ENCODE measurements at places on chromosomes 13 and 19.

DNA sequence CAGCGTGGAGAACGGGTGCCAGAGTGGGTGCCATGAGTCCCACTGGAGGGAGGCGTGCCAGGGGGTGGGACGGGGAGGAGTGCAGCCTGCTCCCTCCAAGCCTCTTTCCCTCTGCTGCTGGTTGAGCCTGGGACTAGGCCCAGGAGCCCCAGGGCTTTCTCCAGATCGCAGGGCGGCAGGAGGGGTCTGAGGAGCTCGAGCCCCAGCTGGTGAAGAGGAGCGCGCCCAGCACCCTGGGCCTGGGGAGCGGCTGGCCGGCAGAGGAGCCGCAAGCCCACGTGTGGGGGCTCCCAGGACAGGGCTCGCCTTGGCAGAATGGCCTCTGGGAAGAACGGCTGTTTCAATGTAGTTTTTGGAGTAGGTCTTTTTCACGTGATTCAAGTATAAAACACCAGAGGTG, 12.2 kb upstream of the DCUN1D2 start:
- DNase-seq: no peak

- DNase-seq: no peak
Measured at GRCh38 chr13:55660851-55661250, 1479.9 kb upstream of the PRR20A start.

DNA sequence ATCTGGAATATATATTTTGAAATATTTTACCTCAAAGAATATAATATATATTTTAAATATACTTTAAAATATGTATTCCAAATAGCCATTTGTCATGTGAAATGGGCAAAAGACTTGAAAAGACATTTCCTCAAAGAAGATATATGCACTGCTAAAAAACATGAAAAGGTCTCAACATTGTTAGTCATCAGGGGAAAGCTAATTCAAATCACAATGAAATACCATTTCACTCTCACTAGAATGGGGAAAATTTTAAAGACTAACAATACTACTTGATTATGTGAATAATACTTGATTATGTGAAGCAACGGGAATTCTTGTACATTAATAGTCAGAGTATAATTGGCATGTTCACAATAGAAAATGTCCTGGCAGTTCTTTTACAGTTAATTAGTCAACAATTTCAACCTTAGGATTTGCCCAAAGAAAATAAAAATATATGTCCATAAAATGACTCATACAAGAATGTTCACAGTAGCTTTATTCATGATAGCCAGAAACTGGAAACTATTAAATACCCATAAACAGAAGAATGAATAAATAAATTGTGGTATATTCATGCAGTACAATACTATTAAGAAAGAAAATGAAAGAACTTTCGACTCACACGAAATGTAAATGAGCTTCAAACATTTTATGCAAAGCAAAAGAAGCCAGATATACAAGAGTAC, 6.8 kb upstream of the KBTBD6 start:
- no peak for DNase-seq

DNA sequence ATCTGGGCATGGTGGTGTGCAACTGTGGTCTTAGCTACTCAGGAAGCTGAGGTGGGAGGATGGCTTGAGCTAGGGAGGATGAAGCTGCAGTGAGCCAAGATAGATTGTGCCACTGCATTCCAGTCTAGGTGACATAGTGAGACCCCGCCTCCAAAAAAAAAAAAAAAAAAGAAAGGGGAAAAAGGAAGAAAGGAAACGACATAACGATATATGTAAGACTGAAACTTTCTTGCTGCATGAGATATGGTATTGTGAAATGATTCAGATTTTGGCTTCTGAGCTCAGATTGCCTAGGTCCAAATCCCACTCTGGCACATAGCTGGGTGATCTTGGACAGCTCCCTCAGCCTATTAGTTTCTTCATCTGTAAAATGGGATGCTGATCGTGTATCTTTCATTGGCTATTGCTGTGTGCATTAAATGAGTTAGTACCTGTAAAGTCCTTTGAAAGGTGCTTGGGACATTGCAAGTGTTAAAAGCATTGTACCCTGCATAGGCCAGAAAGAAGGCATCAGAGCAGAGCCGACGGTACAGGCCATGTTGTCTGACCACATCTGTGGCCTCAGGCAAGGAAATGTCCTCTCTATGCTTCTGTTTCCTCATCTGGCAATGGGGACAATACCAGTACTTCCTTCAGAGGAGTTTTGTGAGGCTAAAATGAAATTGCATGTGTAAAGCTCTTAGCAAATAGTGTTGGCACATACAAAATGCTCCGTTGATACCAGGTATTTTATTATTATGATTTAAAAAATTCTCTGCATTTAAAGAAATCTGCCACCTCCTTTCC, 32.6 kb upstream of the SLC46A3 start:
- no peak for DNase-seq

GRCh38 chr19:590396-590745, 690 bp downstream of the HCN2 start:
- no peak for DNase-seq

DNA sequence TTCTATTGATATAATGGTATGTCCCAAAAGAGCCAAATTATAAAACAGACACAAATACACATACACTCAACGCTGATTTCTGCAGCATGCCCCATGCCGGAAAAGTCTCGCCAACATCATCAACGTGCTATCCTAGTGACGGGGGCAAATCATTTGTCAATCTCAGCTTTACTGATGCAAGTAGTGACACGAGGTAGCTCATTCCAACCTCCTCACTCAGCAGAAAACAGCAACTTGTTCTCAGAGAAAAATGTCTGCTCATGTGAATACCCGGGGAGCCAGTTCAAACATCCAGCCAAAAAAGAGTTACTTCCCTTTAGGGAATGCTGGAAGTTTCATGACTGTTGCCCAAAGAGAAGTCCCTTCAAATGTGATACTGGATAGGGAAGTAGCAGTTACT, 46.3 kb downstream of the SOX21 start:
- no peak for DNase-seq

DNA sequence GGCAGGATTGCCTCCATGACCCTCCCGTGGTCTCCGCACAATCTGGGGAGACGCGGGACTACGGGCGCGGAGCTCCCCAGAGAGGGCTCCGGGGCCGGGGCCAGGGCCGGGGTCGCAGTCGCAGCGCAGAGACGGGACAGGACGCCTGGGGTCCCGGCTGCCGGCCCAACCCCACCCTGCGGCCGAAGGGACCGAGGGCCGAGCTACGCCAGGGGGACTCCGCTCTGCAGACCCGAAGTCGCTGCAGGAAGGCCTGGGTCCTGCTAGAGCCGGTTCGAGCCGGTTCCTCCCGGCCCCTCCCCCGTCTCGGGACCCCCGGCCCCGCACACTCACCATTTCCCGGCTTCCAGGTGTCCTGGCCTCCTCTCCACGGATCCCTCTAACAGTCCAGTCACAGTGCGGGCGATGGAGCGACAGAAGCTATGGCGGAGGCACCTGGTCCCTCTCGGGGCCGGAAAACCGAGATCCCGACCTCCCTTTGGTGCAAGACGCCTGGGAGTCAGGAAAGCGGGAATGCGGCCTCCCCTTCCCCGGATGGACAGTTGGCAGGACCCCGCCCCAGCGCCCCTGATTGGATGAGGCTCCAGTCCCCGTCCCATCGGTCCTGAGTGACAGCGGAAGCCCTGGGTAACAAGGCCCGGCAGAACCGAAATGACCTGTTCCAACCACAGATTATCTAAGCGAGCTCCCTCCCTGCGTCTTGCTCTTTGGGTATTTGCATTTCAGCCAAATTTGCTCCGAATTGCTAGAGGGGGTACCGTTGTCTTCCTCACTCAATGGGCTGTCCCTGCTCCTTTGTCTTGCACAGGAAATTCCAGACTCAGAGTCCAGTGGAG, at the start of gene ZNF625:
Gene ZNF625 (minus strand): TSS at position 512 of the 836 bp plus-strand sequence. CDS start 176 bp downstream, at position 336.
- no peak for DNase-seq

- peak; percentile 32 for DNase-seq
Measured at GRCh38 chr19:5828661-5829566, 10.6 kb downstream of the FUT6 start.

DNA sequence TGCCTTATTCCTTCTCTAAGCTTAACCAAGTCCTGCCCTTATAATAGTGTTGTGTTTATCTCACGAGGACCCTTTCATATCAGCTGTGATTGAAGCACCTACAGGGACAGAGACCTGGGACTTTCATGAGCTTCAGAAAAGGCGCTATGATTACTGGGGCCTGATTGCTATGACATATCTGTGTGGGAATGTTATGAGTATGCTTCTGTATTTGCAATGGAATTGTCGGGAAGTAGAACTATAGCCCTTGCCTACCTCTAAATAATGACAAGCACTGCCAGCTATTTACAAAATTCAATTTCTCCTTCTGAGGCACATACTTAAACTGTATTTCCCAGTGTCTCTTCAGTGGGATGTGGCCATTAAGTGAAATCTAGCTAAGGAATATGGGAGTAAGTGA, 191.5 kb downstream of the LHFPL6 start:
- DNase-seq: no peak

DNA sequence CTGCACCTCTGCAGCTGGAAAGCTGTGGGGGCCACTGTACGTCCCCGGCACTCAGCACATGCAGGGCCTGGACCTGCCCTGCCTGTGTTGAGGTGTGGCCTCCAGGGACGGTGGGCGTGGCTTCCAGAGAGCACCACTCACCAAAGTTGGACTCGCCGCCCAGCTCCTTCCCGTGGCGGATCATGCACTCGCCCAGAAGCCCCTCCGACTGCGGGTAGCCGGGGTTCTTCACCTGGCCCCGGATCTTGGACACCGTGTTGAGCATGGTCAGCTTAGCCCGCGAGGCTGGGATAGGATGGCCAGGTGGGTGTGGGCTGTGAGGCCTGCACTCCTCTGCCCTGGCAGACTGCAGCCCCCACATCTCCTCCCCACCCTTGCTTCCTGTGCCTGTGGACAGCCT, 22.0 kb downstream of the MPND start:
- no peak for DNase-seq

- no peak for DNase-seq
Measured at GRCh38 chr13:64446372-64446771, 2783.8 kb downstream of the PCDH9 start.

- no peak for DNase-seq
Measured at GRCh38 chr19:16677055-16677454, 16.1 kb downstream of the TMEM38A start.

GRCh38 chr13:110227864-110228643, 78.9 kb downstream of the COL4A1 start:
- no peak for DNase-seq

DNA sequence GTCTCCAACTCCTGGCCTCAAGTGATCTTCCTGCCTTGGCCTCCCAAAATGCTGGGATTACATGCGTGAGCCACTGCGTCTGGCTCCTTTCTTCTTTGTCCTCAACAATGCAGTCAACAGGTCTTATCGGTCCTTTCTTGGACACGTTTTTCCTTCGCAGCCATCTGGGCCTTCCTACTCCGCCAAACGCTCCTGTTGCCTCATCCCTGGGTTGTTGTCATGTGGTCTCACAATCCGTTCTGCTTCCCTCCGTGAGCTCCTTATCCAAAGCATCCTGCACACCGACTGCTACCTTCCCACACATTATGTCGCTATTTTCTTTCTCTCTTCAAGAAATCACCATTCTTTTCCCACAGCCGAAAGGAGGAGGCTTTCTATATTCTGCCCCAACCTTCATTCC, 306.8 kb downstream of the DCLK1 start:
- DNase-seq: no peak

- DNase-seq: no peak
Measured at GRCh38 chr19:54429545-54430227, 14.4 kb downstream of the TTYH1 start.

DNA sequence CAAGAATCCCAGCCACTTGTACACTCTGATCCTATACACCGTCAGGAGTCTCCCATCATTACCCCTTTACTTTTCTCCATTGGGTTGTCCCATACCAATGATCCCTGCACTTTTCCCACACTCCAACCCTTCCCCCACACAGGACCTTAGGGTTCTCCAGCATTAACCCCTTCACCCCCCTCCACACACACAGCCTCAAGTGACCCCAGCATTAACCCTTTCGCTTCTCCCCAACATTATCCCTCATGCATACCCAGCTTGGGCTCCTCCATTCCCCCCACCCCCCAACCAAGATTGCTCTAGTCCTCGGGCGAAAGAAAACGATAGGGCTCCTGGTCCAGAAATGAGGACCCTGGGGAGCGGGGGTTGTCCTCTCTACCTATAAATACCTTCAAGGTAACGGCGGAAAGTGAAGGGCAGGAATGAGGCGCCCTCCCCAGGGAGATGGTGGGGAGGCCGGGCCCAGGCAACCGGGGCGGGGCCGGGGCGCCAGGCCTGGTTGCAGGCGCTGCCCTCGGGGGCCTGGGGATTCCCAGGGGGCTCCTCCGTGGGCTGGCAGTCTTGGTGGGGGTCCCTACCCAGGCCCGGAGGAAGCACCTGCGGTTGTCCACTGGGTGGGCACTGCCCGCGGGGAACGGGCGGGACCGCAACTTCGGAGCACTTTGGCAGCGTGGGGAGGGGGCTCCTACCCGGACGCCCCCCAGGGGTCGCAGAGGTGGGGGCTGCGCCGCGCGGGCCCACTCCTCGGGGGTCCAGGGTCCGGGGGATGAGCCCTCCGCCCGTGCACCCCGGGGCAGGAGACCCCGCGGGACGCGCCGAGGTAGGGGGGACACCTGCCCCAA, 757 bp downstream of the WIZ start:
- DNase-seq: no peak

DNA sequence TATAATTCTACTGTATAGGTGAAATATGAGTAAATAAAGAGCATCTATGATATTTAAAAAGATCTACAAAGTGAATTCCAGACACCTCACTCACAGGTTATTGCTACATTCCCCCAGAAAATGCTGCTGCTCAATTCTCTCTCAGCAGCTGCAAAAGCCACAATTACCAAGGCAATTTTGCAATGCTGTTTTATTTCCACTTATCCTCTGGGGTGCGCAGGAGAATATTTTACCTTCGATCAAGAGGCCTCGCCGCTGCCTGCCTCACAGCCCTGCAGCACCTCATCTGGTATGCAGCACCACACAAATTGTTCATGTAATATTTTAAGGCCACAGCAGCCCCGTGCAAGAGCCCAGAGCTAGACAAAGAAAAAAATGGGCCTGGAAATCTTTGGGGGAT, 333.2 kb downstream of the DNAJC15 start:
- no peak for DNase-seq

- DNase-seq: no peak
Measured at GRCh38 chr13:102300379-102300778, 101.5 kb downstream of the FGF14 start.

GRCh38 chr13:94123557-94123956, 355.9 kb downstream of the DCT start:
- DNase-seq: no peak

GRCh38 chr13:48923376-48923775, 52.3 kb upstream of the FNDC3A start:
- no peak for DNase-seq

Measured in stimulated activated CD4-positive, alpha-beta T cell treated with anti-CD3 and anti-CD28 coated beads, Interleukin-1b, Interleukin-23, amount 100 ng/mL, for 4 hours (primary cell).